ENCODE measurements at places on chromosomes 11 and 22. TPM values are rescaled to one million over a fixed set of nuclear protein-coding genes. Genes with fewer than 3 reads are reported as not detected.
A peak's percentile ranks its signal among the peaks of the same experiment; 100 is the strongest.

NRIP3 gene
- polyA plus RNA-seq: 12.3 TPM

KRTAP5-11 gene
- not detected for polyA plus RNA-seq

BAIAP2L2 gene
- polyA plus RNA-seq: 0.09 TPM

- DNase-seq: no peak
Measured at GRCh38 chr11:86977441-86978050, 22.4 kb upstream of the FZD4 start.

GRCh38 chr11:41051919-41052635, 407.4 kb downstream of the LRRC4C start:
- DNase-seq: no peak

- no peak for DNase-seq
Measured at GRCh38 chr11:60974726-60975125, 3.2 kb downstream of the CD6 start.

KCTD14 gene
- polyA plus RNA-seq: 3.1 TPM

RASL10A gene
- not detected for polyA plus RNA-seq

- DNase-seq: no peak
Measured at GRCh38 chr11:120707098-120707497, 195.6 kb downstream of the GRIK4 start.

DNA sequence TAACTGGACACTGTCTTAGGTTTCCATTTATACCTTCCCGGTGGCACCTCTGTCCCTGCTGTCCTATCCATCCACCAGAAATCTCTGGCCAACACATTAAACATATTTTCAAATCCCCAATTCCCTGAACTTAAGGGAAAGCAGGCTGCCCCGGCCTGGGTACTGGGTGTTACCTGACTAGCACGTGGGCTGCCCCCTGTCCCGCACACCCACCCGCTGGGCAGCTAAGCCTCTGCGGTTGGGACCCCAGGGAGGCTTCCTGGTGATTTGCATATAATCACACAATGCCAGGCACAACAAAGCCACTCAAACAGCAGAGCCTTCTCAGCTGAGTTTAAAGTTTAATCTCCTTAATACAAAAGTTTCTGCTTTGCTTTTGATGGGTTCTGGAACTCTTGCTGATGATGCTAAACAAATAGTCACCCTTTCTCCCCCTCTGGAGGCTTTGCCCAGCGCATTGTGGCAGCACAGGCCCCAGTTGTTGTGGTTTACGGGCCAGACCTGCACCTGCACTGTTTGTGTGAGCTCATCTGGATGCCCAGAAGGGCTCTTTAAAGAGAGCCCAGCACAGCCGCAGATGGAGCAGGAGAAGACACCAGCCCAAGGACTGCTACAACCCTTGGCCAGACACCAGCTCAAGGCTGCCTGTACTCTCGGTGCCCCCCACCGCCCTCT, 59.9 kb upstream of the POU2AF1 start:
- no peak for DNase-seq

GGTLC3 gene
- not detected for polyA plus RNA-seq

MRGPRD gene
- polyA plus RNA-seq: not detected

GRCh38 chr11:35308157-35308556, 111.2 kb downstream of the SLC1A2 start:
- DNase-seq: no peak

DNA sequence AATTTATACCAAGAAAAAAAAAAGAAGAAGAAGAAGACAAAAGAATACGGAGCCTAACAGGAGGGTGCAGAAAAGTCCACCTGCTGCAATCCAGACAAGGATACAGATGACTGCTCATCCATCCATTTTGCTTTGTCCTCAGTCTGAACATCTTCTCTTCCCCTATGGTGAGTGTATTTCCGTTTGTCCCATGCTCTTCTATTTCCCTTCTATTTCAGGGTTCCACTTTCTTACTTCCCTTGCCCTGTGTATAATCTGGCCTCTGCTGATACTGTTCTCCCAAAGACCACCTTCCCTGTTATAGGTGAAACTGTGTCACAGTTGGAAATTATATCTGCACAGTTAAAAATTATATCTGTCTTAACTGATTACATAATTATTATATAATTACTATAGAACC, 48.7 kb upstream of the USP47 start:
- no peak for DNase-seq

DNA sequence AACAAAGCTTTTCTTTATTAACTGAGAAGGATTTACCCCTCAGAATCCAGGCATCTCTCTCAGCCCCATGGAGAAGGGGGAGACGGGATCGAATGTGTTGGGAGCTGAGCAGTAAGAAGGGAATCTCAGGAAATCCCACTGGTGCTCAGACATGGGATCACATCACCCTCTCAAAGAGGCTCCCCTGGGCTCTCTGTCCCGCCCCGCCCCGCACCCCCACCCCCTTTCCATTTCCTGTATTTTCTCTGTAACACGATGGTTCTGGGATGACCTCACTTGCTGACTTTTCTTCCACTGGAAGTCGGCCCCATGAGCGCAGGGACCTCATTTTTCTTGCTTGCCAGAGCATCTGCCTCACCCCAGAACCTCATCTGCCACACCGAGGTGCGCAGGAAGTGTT, 100.0 kb downstream of the RPS6KA4 start:
- no peak for DNase-seq

GAL3ST3 gene
- polyA plus RNA-seq: 0.11 TPM

DNA sequence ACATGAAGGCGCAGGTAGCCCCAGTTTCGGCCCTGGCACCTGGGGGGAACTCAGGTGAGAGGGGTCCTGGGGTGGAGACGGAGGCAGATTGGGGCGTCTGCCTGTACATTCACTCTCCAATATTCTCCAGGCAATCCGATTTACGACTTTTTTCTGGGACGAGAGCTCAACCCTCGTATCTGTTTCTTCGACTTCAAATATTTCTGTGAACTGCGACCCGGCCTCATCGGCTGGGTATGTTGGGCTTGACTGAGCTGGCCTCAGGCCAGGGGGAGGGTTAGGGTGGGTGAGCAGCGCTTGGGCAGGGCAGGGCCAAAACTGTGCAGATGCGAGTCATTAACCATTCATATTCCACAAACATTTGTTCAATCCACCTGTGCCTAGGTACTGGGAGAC, 1.7 kb downstream of the TM7SF2 start:
- no peak for DNase-seq

DNA sequence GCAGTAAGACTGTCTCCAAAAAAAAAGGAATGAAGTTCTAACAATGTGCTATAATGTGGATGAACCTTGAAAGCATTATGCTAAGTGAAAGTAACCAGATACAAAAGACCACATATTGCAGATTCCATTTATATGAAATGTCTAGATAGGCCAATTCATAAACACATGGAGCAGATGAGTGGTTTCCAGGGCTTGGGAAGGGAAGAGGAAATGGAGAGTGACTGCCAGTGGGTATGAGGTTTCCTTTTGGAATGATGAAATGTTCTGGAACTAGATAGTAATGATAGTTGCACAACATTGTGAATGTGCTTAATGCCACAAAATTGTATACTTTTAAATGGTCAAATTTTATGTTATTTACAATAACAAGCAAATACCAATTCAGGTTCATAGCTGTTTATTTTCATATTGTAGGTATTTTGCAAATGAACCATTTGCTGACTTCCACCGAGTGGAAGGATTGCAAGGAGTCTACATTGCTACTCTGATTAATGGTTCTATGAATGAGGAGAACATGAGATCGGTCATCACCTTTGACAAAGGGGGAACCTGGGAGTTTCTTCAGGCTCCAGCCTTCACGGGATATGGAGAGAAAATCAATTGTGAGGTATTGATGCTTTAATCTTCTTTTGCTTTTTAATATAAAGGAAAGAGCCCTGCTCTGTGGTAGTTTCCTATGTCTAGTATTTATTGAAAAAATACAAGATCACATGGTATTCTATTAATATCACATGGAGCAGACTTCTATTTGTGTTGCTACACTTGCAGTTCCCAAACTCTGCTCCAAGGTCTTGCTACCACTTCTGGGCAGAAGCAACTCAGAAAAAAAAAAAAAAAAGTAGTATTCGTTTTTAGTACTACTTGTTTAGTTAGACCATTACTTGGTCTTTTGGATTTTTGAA, 67.7 kb upstream of the SORL1-AS1 start:
- peak; percentile 57 for DNase-seq

DNA sequence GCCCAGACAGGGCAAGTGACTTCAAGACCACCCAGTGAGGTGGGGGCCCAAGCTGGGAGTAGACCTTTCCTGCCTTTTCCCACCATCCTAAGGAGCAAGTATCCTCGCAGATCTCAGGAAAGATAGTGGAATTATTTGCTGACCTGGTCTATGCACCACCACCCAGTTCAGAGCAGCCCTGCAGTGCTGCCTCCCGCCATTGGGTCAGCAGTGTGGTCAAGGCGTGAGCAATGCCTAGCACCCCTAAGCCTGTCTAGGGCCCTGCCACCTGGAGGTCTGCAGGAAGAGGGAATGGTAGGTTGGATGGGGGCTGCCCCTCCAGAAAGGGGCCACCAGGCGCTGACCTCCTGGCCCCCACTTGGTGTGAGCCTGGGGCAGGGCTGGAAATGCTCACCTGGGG, 6.5 kb downstream of the MTFP1 start:
- DNase-seq: no peak

DNA sequence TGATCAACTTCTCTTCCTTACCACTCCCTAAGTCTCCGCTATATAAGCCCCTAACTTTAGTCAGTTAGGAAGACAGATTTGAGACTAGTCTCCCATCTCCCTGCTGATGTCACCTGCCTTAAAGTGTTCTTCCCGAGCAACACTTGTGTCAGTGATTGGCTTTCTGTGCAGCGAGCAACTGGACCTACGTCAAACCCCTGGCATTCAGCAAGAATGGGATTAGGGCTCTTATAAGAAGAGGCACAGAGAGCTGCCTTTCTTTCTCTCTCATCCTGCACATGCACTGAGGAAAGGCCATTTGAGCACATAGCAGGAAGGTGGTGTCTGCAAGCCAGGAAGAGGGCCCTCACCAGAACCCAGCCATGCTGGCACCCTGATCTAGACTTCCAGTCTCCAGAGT, 116.6 kb upstream of the THY1 start:
- DNase-seq: no peak

CCDC73 gene
- polyA plus RNA-seq: not detected

DNA sequence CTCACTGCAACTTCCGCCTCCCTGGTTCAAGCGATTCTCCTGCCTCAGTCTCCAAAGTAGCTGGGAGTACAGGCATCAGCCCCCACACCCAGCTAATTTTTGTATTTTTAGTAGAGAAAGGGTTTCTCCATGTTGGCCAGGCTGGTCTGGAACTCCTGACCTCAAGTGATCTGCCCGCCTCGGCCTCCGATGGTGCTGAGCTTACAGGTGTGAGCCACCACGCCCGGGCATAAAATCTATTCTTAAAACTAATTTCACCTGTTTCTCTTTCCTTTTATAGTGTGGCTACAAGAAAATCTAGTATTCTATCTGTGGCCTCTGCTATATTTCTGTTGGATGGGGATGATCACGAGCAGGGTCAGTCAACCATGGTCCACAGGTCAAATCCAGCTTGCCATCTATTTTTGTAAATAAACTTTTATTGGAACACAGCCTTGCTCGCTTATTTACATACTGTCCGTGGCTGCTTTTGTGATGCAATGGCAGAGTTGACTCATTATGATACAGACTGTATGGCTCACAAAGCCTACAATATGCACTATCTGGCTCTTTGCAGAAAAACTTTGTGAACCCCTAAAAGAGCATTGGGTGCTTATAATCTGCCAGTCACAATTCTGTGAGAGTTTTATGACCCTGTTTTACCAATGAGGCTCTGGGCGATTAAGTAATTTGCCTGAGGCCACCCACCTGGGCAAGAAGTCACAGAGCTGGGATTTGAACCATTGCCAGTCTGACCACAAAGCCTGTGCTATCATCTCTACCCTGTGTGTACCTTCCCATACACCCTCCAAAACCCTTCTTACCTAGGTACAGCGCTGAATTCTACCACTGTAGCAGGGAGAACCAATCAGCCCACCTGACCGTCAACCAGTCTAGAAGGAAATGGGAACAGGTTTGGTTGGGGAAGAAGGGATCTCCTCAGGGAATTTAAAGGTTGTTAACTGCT, 28.3 kb downstream of the SLC1A2 start:
- no peak for DNase-seq

TCN2 gene
- polyA plus RNA-seq: 9.1 TPM

- DNase-seq: no peak
Measured at GRCh38 chr11:15336021-15336420, 221.3 kb downstream of the INSC start.

- DNase-seq: no peak
Measured at GRCh38 chr22:23054531-23055257, 15.6 kb upstream of the GNAZ start.

DNA sequence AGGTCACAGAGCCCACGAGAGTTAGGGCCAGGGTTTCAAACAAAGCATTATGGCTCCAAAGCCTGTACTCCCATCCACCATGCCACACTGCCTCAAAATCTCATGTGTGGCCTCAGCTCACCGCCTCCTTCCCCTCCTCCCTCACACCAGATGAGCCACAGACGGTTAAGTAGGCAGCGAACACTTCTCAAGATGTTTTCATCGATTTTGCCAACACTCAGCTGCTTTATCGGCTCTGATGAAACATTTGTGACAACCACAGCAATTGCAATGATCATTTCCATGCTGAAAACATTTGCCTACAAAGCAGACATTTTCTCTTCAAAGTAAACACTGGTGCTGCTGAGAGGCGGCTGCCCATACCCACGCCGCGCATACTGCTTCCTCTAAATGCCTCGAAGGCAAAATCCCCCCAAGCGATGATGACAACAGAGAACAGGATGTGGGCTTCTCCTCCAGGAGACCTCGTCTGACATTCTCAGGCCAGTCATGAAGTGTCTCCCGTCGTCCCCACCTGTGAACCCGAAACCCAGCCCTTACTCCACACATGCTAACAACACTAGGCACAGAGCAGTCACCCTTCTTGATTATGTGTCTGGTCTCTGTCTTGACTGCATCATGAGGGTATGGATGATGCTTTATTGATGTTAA, 599.2 kb downstream of the SOX6 start:
- no peak for DNase-seq

DNA sequence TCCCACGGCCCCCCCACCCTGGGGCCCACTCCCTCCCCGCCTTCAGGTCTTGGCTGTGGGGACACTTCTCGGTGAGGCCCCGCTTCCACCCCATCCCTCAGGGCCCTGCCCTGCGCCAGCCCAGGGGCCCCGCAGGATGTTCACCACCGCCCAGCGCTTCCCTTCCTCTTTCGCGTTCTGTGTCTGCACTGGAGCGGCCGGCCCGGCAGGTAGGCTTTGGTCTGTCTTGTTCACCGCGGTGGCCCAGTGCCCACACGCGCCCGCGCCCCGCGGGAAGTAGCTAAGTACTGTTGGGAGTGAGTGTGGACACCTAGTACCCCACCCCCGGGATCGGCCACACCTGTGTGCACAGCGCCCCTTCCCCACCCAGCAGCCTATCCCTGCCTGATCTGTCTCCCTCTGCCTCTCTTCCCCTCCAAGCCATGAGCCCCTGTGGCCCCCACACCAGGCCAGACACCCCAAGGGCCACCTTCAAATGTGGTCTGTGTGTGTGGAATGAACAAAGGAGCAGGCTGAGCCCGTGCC, 85.4 kb downstream of the WNT7B start:
- no peak for DNase-seq

BLID gene
- polyA plus RNA-seq: 0.94 TPM
